ENCODE measurements at places on chromosomes 3 and 15.

- DNase-seq: no peak
These were observed 326.3 kb upstream of the NR2E3 start for GRCh38 chr15:71484080-71484479.

- no peak for DNase-seq
These were observed 22.7 kb downstream of the IRAK2 start for GRCh38 chr3:10187290-10187876.

- no peak for DNase-seq
These were observed 257.5 kb upstream of the LRTM1 start for GRCh38 chr3:55185380-55185779.

DNA sequence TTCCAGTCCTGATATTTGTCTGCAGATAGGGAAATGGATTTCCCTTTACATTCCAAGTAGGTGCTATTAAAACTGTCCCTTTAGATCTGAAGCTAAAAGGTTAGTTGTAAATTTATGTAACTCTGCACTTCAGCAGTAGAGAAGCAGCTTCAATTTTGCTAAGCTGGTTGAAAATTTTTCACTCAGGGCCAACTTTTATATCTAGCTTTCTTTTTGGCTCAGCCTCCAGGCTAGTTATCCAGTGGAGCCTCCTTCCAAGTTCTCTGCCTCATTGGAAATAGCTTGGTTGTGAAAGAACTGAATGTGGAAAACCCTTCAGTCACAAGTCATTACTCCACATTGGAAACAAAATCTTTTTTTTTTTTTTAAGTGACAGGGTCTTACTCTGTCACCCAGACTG, 8.2 kb upstream of the ZNF660 start:
- DNase-seq: no peak

- no peak for DNase-seq
These were observed 831 bp downstream of the IFT57 start for GRCh38 chr3:108221393-108221792.

- no peak for DNase-seq
These were observed 1.7 kb downstream of the SLC25A20 start for GRCh38 chr3:48896936-48897335.
